ENCODE measurements at places on chromosomes 6 and 20.

GRCh38 chr6:157535340-157536222, 154.6 kb downstream of the ZDHHC14 start:
- DNase-seq = no peak

DNA sequence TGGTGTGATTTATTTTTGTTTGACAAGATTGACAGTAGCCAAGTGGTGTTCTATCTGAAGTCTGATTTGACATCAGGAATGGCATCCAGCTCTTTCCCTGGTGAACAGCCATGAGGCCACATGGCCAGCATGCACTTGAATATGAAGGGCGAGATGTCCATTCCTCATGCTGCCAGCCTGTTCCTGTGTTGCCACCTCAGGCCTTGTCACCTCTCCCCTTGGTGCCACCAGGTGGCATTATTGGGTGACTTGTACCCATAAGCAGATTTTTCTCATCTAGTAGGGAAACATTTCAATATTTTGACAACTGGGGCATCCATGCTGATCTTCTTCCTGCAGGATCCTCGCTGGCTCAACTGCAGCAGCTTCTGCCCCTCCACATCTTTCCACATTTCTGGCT, 199.1 kb downstream of the ERMARD start:
- DNase-seq = no peak

DNA sequence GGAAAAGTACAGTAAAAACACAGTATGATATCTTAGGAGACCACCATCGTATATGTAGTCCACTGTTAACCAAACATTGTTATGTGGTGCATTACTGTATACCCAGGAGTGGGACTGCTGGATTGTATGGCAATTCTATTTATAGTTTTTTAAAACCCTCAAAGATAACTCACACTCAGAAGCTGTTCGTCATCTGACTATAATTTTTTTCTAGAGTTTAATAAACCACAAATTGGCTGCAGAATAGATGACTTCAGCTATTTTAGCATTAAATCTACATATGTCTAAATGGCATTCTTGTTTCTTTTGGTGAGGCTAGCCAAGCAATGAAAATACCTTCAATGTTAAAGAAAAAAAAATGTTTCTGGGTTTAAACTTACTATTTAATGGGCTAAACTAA, 134.2 kb upstream of the BMP5 start:
- no peak for DNase-seq

DNA sequence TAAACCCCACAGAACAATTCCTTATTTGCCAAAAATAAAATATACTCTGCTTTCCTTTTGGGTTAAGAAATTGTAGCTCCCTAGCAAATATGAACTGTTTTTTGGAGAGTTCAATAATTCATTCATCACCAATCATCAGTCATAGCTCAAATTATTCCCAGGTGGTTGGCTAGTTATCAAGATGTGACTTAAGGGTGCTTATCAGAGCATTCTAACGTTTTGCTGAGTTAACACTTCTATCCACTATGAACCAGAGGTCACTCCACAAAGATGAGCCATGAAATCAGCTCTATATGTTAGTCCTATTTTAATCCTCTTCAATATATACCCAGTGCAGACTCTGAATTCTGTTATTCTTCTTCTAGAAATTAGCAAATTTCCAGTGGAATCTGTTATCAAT, 379.1 kb downstream of the TENT5A start:
- no peak for DNase-seq

DNA sequence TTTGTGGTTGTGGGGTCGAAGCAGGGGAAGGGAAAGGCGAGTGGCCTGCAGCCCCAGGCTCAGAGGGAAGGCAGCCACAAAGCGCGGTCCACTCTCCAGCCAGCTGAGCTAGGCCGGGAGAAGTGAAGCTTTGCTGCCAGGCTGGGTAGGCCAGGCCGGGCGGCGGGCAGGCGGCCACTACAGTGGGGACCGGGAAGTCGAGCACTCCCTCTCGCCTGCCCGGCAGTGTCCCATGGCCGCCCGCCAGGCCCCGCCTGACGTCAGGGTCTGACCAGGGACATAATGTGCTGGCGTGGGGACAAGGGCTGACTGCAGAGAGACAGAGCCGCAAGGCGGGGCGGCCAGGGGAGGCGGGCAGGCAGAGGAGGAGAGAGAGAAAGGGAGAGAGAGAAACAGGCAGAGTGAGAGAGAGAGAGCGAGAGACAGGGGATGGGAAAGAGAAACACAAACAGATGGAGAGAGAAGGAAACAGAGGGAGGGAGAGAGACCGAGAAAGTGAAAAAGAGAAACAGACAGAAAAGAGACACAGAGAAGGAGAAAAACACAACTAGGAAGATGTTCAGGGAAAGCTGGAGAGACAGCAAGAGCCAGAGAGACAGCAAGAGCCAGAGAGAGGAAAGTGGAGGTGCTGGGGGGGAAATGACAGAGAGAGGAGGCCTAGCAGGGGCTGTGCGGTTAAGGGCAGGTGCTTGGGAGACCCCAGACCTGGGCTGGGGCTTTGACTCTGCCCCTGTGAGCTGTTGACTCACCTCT, 94.5 kb upstream of the PTPN1 start:
- DNase-seq = peak; percentile 46

- no peak for DNase-seq
Measured at GRCh38 chr6:46288835-46289234, 118.1 kb upstream of the ENPP5 start.
